Omental fat pad (tissue), 4 donors: ENCODE measurements at places on chromosomes 3 and 15.

DNA sequence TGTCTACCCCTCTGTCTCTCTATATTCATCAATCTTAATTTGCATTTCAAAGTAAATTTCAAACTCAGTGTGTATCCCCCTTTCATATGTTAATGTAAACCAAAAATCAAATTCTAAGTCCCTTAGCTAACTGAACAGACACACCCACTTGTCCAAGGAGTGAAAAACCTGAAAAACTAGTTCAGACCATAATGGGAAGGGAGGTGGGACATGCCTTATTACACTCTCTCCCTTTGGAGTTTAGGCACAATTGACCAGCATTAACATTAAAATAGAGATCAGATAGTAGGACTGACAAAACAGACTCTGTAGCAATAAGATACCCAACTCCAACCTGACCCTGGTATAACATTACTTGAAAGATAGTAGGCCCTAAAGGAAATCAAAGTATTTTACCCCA is 247.7 kb upstream of the GADL1 start:
- DNase-seq, result no peak

GRCh38 chr15:49045751-49046219 is 461 bp downstream of the SECISBP2L start:
- DNase-seq, result no peak

- DNase-seq, result no peak
Observed at GRCh38 chr3:59867185-59868002, 817.6 kb upstream of the CFAP20DC start.

GRCh38 chr3:12916159-12916558 is 74.8 kb upstream of the RPL32 start:
- DNase-seq, result no peak

DNA sequence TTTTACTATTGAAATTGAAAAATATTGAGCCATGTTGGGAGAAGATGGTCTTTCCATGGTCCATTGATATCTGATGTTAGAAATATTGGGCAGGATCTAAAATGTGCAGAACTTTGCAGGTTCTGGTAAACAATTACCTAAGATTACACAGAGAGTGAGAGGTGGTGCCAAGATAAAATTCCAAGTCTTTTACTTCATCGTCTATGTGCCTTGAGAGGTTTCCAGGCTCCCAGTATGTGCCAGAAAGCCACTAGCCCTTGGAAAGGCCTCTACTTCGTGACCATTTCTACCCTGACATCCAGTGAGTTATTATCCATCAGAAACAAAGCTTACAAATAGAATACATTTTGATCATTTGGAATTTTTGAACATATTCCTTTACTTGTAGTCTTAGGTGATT is 27.6 kb downstream of the CD200 start:
- DNase-seq, result no peak

- DNase-seq, result no peak
Observed at GRCh38 chr3:133276594-133276993, 123.3 kb upstream of the BFSP2 start.

GRCh38 chr3:195180490-195181112 is 90.4 kb downstream of the XXYLT1 start:
- no peak for DNase-seq

DNA sequence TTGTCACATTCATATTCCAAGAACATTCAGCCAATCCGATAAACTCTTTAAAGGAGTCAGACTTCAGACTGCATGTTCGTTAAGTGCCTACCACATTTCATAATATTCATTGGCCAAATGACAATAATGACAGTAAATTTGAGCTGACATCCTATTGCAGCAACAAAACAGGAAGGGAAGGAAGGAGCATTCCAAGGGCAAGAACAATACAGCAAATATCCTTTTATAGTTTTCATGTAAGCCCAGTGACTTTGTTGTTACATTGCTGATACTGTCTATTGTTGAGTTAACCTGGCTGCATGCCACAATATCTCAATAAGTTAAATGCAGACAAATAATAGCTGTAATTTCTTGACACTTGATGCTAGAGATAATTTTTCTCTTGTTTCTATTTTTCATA is 16.4 kb upstream of the CBLB start:
- no peak for DNase-seq
